ENCODE measurements at places on chromosomes 16 and 17. TPM values are rescaled to one million over a fixed set of nuclear protein-coding genes. Genes with fewer than 3 reads are reported as not detected.

DNA sequence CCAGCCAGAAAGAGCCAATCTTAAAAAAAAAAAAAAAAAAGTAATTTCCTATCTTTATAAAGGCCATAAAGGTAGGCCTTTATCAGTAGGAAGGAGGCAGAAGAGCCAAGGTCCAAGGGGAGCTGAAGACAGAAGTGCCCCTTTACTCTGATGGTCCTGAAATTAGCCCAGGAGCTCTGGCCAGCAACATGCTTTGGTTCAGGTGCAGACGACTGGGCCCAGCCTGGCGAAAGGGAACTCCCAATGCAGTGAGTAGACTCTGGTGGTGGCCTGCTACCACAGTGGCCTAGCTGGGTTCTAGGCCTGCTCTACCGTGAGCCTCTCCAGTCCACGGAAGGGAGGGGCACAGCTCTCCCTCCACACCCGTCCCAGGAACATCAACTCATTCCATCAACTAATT, 23.1 kb upstream of the MEIOB start:
- no peak for DNase-seq

DNA sequence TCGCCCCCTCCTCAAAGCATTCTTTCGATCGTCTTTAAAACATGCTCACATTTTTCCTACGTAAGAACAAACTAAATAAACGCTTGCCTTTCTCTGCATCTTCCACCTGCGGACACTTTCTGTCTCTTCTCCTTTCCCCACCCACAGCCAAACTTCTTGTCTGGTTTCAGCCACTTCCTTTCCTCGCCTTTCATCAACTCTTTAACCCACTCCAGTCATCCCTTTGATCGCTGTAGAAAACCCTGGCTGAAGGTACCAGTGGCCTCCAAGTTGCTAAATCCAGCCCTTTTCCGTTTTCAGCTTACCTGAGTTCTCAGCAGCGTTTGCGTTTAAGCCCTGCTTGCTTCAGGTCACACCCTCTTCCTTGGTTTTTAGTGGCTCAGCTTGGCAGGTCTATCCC, 483 bp downstream of the RPA1 start:
- DNase-seq: no peak

DNA sequence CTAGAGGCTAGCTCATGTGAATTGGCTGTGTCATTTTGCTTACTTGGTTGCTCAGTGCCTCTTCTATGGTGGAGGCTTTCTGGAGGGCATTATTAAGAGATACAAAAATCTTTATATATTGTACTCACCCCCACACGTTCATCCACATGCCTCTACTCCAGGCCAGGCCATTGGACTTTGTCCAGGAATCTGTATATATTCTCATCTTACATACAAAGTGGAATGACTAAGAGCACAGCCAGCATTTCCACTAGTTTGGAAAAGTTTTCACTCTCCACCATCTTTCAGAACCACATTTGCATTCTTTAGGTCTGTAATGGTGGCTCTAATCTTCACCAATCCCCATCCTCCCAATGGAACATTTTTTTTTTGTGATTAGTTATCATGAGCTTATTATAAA, 4.8 kb upstream of the GLG1 start:
- no peak for DNase-seq

DNA sequence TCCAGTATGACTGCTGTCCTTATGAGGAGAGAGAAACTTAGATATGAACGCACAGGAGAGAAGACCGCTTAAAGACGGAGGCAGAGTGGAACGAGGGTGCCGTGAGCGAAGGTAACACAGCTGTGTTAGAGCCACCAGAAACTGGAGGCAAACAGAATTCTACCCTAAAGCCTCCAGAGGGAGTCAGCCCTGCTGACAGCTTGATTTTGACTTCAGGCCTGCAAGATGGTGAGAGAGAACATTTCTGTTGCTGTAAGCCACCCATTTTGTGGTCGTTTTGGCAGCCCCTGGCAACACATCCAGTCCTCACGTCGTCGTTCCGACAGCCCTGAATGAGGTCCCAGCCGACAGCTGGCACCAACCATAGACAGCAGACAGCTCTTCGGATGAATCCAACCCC, 2.8 kb upstream of the SPATA2L start:
- DNase-seq: no peak

DNA sequence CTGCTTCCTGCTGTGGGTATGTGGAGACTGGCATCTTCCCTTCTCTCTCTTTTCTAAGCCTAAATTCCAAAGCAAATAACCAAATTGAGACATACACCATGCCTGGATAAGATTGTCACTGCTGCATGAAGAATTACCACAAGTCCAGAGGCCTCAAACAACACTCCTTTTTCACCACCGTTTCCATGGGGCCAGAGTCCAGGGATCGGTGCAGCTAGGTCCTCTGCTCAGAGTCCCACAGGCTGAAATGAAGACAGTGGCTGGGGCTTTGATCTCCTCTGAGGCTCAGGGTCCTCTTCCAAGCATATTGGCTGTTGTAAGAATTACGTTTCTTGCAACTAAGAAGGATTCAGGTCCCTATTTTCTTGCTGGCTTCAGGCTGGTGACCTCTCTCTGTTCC, 130.4 kb downstream of the SLC39A11 start:
- no peak for DNase-seq

EFCAB13 gene
- total RNA-seq: 4.0 TPM

GRCh38 chr16:4676831-4677230, 16.5 kb upstream of the NUDT16L1 start:
- no peak for DNase-seq

DNA sequence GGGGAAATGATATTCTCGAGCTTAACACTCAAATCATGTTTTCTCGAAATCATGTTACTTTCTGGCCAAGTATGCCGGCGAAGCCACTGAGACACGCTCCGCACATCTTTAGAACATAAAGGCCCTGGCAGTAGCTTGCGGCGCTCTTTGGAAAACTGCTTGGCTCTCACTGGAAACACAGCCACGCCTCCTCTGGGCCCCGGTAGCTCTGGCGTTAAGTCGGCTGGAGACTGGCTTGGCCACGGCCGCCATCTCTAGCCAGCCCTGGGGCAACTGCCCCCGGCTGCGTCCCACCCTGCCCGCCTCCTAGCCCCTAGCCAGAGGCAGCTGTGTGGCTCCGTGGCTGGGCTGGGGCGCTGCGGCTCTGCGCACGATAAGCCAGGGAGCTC, 9.2 kb upstream of the BAIAP2 start:
- peak; percentile 62 for DNase-seq

DNA sequence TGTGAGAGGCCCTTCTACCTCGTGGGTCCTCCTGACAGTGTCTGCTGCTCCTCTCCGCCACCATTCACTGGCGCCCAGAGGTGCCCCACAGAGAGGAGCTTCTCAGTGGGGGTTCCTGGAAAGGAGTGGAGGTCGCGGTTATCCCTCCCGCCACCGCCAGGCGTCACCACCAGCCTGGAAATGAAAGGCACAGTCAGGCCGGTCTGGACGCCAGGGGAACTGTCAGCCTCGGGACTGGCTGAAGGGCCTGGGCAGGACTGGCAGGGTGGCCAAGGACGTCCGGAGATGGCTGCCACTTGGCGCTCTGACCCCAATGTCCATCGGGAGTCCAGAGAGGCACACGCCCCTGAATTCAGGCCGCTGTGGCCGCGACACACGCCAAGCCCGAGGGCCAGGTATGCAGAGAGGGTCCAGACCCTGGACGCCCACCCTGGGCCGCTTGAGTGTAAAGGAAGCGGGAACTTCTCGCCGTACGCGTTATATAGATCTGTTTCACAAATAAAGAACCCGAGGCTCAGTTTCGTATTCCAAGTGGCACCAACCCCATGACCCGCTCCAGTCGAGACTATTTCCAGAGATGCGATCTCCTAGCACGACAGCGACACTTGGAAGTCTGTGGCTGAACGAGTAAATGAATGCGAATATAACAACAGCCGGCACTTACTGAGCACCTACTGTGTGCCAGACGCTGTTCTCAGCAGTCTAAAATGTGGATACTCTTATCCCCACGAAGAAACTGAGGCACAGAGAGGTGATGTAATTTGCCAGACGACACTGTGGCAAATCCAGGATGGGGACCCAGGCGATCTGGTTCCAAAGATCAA, 7.6 kb upstream of the NXPH3 start:
- DNase-seq: peak; percentile 89

PABPN1L gene
- total RNA-seq: not detected

DNA sequence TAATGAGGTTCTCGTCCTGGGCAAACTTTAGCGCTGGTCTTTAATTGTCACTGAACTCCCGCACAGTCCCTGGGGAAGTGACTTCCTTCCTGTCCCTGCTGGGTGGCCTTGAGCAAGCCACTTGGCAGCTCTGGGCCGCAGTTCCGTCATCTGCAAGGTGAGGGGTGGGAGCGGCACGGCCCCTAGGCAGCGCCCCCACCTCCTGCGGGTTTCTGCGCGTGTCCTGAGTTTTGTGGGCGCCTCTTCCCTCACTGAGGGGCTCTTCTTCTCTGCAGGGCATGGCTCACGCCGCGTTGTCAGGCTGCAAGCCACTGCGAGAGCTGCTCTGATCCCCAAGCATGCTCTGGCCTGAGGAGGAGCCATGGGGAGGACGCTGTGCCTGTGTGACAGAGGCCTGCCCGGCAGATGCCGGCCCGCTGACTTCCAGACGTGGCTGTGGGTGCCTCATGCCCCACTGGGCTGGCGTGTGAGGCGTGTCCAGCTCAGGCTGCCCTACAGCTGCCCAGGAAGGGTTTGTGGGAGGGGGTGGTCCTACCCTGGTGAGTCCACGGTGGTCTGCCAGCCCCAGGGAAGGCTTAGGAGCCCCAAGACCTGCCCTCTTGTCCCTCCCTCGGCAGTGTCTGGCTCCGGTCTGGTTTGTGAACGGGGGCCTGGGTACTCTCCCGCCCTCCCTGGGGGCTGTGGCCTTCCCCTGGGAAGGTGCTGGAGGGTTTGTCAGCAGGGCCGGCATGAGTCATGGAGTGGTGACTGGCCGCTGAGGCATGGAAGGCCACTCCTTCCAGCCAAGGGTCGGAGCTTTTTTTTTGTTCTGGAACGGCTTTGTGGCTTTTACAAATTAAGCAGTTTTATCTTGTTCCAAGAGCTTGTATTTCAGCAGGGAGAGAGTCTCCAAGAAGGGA, 182.0 kb downstream of the SEC14L1 start:
- no peak for DNase-seq

- no peak for DNase-seq
Observed at GRCh38 chr17:36594626-36595401, 3.1 kb downstream of the DHRS11 start.

DNA sequence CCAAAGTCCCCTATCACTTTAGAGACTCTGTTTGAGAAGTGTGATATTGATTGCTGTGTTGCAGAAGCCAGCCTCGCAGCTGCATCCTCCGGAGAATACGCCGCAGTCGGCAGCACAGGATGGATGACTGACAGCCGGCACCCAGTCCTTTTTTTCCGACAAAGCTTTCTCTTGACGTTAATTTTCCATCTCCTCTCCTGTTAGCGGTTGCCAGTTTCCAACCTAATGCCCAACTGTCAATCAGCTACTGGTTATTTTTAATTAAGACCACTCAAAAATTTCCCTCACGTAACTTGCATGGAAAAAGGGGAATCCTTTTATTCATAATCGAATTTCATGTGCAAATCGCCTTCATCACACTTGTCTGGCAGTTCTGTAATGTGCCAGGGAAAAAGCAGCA, 953.9 kb downstream of the CDH11 start:
- DNase-seq: no peak

GRCh38 chr17:71850812-71851211, 270.0 kb upstream of the SOX9 start:
- DNase-seq: no peak

- DNase-seq: peak; percentile 36
Observed at GRCh38 chr17:334974-335481, 17.6 kb downstream of the RPH3AL start.

NOXO1 gene
- total RNA-seq: 2.1 TPM

COPRS gene
- 71.0 TPM for total RNA-seq

- DNase-seq: no peak
Observed at GRCh38 chr17:80924807-80925610, 66.6 kb upstream of the CHMP6 start.

CTU2 gene
- 24.7 TPM for total RNA-seq

- no peak for DNase-seq
Observed at GRCh38 chr17:37118366-37119137, 169.8 kb downstream of the AATF start.

DNA sequence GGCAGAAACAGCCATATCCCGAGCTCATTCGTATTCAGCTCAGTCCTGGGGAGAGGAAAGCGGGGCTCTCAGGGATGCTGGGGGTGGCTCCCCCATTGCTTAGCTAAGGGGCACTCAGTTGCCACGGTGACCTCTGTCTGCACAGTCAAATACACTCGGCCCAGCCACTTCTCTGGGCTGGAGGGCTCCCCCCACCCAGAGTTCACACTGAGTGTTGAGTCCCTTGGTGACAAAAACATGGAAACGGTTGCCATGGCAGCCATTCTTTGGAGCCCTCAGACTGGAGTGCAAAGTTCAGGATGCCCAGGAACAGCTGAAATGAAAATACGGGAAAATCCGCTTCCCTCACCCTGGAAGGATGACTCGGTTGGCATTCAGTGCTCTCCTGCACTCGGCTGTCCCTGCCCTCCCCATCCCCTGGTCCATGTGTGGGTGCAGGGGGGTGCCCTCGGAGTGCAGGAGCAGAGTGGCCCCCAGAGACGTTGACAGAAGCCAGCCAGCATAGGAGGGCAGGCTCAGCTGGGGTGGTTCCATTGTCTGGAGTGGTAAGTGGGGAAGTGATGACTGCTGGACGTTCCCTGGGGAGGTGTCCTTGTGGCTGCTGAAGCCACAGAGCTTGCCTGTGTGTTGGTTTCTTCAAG, 216.5 kb downstream of the NTN1 start:
- DNase-seq: no peak

DNA sequence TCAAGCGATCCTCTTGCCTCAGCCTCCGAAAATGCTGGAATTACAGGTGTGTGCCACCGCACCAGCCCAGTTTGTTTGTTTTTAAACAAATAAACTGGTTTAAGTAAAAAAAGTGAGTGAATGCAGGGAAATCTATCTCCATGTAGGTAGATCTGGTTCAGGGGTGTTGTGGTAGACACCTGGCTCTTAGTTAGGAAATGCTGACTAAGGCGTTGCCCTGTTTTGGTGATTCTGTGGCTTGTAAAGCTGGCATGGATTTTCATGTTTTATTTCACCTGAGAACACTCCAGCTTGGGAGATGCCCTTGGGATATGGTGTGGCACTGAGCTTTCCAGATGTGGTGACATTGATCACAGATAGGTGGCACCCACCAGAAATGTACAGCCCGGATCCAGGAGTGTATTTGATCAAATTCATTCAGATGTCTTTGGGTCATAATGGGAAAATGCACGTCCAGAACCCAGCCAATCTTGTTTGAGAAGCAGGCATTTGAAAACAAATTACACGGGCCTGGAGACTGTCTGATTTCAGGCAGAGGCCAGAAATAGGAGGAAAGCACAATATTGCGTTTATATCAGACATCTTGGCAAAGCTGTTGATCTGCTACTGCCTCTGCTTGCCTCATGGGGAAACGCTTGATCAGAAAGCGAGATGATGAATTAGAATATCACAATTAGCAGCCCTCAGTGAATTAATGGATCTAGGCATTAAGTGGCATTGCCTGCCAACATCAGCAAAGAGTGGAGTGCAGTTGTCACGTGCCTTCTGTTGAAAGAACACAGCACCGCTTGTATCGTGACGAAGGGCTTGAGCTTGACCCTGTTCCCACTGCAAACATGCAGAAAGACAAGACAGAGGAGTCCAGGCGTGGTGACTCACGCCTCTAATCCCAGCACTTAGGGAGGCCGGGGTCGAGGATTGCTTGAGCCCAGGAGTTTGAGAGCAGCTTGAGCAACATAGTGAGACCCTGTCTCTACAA, 7.3 kb upstream of the IL34 start:
- no peak for DNase-seq

- DNase-seq: no peak
Observed at GRCh38 chr16:47448830-47449575, 11.9 kb downstream of the ITFG1 start.

- no peak for DNase-seq
Observed at GRCh38 chr17:34163123-34163522, 92.0 kb upstream of the CCL2 start.

LAT gene
- 10.3 TPM for total RNA-seq

GRCh38 chr16:48546774-48547173, 63.2 kb downstream of the N4BP1 start:
- DNase-seq: no peak

PRSS27 gene
- total RNA-seq: 2.2 TPM

Data from dorsolateral prefrontal cortex (tissue), 122 donors.